ENCODE measurements at places on chromosomes 13 and 19.

DNA sequence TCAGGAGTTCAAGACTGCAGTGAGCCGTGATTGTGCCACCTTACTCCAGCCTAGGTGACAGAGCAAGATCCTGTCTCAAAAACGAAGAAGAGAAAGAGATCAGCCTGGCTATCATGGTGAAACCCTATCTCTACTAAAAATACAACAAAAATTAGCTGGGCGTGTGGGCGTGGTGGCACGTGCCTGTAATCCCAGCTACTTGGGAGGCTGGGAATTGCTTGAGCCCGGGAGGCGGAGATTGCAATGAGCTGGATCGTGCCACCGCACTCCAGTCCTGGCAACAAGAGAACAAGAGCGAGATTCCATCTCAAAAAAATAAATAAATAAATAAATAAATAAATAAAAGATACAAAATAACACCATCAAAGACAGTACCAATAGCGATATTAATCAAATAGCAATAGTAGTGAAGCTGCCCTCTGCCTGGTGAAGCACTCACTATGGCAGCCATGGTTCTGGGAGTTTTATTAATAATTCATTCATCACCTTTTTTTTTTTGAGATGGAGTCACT, 53.9 kb downstream of the NFIC start:
- no peak for DNase-seq

- no peak for DNase-seq
Measured at GRCh38 chr13:25267715-25268114, 19.6 kb downstream of the MTMR6 start.

DNA sequence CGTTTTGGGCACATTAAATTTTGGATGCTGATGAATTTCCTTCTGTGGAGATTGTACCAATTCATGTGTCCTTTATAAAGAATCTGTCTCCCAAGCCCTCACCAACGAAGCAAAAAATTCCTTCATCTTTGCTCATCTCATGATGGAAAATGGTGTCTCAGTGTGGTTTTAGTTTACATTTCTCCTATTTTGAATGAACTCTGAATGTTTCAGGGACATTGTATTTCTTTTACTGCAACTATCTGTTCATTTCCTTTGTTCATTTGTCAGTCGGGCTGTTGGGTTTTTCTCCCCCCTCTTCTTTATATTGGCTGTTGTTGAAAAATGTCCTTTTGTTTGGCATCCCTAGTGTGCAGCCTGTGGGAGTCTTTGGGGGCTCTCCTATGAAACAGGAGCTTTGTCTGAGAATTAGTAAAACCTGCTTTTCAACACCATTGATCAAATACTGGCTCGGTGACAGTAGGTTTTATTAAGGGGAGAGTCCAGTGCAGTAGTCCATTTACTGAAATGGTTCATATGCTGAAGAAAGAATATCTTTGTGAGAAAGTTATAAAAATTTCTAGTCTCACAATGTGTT, 91.3 kb upstream of the C1QTNF9B start:
- peak; percentile 62 for DNase-seq

- no peak for DNase-seq
Measured at GRCh38 chr19:52542984-52543664, 15.7 kb downstream of the ZNF808 start.

GRCh38 chr13:111398196-111398595, 77.8 kb downstream of the TEX29 start:
- no peak for DNase-seq

- peak; percentile 23 for DNase-seq
Measured at GRCh38 chr19:8396563-8397203, 6.5 kb downstream of the RAB11B start.

All from astrocyte (in vitro differentiated cells and primary cell).